Neural crest cell (in vitro differentiated cells): ENCODE measurements at places on chromosomes 5 and 9.

- DNase-seq = no peak
Measured at GRCh38 chr5:102713682-102714231, 41.3 kb upstream of the PAM start.

GRCh38 chr5:92513067-92513466 lies 1068.0 kb downstream of the NR2F1-AS1 start:
- DNase-seq = no peak

GRCh38 chr9:93522736-93523135 lies 53.6 kb upstream of the PHF2 start:
- no peak for DNase-seq

DNA sequence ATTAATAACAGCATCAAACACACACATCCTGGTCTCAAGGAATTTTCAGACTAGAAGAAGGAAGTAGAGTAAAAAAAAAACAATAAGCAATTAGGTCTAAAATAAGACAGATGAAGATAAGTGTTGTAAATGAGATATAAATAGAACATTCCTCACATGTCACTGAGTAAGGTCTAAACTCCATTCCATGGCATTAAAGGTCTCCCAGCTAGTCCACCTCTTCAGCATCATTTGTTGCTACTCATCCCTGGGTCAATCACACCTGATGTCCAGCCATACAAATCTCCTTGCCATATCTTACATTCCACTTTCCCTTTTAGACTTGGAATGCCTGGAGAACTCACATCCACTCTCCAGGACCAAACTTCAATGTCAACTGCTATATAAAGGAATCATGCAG lies 214.1 kb upstream of the KLF4 start:
- DNase-seq = no peak
